NCI-H2081 treated with DMSO at 0.1 percent for 48 hours (cell line): ENCODE measurements at places on chromosomes 11 and 22.

DNA sequence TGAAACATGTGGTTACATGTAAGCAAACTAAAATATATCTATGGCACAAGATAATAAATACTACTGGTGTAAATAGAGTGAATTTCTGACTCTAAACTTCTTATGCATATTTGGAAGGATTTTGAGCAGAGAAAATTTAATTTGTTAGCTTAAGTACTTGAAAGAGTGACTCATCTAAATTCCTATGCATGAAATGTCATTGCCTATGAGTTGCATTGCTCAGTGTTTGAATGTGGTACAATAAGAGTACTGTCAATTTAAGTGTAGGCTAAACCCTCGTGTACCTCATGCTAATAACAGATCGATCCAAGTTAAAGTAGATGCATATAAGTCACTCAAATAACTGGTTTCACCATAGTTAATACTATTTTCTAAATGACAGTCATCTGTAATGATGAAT lies 5.3 kb upstream of the CARD18 start:
- no peak for DNase-seq

DNA sequence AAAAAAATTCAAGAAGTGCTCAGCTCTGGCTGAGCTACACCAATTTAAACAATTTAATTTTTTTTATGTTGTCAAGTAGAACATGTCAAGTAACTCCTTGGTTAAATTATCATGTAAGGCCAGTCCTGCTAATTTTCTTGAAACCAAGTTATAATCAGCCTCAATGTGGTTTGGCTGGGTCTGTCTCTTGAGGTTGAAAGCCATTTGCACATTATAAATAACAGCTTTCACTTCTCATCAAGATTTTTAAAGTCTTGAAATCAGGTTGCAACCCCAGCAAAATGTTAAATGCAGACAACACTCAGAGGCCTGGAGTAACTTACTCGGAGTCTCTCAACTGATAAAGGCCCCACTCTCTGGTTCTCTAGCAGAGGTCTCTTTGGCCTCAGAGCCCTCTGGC lies 324.4 kb downstream of the BRD1 start:
- DNase-seq = no peak

DNA sequence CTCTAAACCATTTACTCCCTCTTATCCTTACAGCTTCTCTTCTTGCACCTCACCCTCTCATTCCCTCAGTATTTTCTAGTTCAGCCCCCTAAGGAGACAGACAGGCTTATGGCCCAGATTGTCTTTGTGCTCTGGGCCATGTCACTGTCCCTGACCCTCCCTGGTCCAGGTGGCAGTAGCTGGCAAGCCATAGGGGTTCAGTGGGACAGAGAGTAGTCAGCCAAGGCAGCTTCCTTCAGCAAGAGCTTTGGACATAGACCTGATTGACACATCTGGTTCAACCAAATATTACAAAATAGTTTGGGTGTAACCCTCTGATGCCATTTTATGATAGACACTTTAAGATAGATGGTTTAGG lies 53.9 kb downstream of the NCAM1 start:
- no peak for DNase-seq

- DNase-seq = no peak
These were observed at the start of gene HMOX1 for GRCh38 chr22:35380537-35381423. TSS of gene HMOX1 (plus strand) at chr22:35381096. CDS start at chr22:35381174, 78 bp downstream.

DNA sequence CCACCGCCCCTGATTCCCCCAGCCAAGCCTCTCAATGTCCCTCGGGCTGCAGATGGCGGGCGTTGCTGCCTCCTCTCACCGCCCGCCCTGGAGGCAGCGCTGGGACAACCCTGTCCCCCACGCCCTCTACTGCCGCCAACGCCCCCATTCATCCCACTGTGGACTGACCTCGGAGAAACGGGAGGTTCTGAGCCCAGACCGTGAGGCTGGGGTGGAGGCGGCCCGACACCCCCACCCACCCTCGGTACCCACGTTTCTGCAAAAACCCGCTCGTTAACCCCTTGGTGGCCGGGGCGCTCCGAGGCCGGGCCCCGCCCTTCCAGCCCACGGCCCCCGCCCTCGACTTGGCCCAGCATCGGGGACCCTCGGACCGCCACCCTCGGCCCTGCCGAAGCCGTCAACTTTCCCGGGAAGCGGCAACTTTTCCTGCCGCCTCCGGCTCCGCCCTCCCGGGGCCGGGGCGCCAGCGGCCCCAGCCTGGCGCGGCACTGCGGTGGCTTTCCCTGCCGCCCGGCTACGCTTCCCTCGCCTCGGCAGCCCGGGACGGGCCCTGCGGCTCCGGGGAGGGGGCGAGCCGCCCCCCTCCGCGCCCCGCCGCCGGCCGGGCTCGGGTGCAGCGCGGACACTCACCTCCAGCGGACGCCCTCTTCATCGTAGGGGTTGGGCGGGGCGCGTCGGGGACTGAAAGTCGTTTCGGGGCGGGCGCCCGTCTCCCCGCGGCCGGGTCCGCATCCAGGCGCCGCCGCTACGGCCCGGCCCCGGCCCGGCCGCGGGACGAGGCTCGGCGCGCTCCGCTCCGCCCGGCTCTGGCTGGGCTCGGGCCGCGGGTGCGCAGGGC lies 458 bp downstream of the RTN4R start:
- no peak for DNase-seq

GRCh38 chr11:62553080-62553838 lies 6.7 kb upstream of the AHNAK start:
- DNase-seq = no peak

- no peak for DNase-seq
These were observed 47.0 kb upstream of the TIMP3 start for GRCh38 chr22:32754413-32755041.

GRCh38 chr11:62559204-62559603 lies 12.6 kb upstream of the AHNAK start:
- no peak for DNase-seq

GRCh38 chr11:108819957-108820356 lies 155.1 kb downstream of the DDX10 start:
- no peak for DNase-seq

- DNase-seq = no peak
These were observed 7.6 kb upstream of the MS4A10 start for GRCh38 chr11:60777572-60777971.

GRCh38 chr22:19410941-19411689 lies 20.4 kb downstream of the HIRA start:
- DNase-seq = no peak

- no peak for DNase-seq
These were observed 133.2 kb downstream of the SPATA19 start for GRCh38 chr11:133712051-133712560.

GRCh38 chr11:117205211-117205818 lies 6.1 kb downstream of the TAGLN start:
- no peak for DNase-seq

DNA sequence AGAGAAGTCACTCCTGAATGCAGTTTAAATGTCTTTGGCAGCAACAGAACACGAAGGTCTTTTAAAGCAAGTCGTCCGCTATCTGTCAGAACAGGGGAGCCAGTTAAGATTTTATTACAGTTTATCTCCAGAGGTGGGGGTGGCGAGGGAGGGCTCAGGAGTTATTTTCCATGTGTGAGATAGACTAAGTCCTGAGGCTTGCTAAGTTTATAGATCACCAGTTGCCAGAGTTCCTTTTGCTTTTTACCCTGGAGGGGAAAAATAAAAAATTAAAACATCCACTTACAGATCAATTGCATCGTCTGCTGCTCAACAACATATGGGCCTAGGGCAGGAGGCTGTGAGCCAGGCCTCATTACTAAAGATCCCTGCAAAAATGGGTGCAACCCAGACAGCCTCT lies 90.7 kb downstream of the SNX19 start:
- no peak for DNase-seq

DNA sequence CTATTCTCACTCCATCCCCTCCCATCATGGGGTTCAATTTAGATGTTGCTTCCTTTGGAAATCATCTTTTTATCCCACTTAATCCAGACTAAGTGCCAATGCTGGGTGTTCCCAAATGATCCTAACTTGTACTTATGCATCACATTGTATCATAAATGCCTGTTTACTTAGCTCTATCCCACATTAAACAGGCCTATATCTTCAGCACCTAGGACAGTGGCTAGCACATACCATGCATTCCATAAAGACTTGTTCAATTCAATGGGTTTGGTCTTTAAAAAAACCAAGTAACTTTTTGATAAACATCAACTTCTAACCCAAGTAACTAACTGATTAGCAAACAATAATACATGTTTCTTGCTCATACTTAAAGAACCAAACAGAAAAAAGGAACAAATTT lies 40.6 kb downstream of the RSF1 start:
- DNase-seq = no peak

DNA sequence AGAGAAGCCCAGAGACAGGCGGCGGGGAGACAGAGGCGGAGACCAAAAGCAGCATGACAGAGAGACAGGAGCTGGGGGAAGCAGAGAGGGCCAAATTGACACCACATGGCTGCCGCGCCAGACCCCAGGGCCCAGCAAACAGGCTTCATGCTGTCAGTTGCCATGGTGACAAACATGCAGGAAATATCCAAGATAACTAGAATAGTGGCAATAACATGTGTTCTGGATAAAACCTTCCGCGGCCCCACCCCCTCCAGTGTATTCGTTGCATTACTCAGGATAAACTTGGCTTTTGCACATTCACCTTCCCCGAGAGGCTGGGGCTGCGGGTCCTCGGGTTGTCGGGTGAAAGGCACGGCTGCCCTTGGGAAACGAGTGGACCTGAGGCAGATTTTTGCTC lies 49.9 kb upstream of the CDON start:
- no peak for DNase-seq

DNA sequence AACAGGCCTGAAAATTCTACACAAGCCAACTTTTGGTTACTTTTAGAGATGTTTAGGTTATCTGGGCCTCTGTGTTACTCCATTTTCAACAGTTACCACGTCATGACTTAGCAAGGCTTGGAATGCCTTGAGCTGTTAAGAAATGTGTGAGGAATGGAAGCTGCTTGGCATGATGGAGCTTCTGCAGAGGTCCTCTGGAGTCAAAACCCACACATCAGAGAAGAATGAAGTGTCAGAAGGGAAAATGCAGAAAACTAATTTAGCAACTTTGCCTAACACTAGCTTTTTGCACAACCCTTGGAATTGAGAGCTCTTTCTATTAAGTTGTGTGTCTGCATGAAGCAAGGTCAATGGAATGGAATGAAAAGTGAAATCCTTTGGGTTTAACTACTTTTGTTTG lies 27.4 kb downstream of the FAT3 start:
- DNase-seq = no peak

- no peak for DNase-seq
These were observed 23.7 kb upstream of the MS4A6A start for GRCh38 chr11:60206616-60207015.

GRCh38 chr11:19445771-19446170 lies 205.0 kb upstream of the E2F8 start:
- DNase-seq = no peak

GRCh38 chr22:49079027-49079725 lies 748.5 kb downstream of the BRD1 start:
- DNase-seq = no peak

DNA sequence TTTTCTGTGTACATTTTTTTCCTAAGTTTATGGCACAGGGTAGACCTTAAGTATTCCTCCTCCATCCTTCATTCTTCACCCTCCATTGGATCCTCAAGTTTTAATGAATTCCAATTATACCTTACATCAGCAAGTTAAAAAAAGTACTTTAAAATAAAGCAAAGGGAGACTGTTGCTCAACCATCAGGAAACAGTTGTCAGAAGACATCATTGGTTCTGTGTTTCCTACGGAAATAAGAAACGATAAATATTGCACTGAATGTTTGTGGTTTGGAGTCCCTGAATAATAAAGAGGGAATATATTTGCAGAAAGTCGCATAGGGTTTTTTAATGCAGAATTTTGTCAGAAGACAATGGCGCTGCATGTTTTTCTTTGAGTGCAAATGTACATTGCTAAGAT lies 28.1 kb upstream of the LDHA start:
- DNase-seq = no peak

DNA sequence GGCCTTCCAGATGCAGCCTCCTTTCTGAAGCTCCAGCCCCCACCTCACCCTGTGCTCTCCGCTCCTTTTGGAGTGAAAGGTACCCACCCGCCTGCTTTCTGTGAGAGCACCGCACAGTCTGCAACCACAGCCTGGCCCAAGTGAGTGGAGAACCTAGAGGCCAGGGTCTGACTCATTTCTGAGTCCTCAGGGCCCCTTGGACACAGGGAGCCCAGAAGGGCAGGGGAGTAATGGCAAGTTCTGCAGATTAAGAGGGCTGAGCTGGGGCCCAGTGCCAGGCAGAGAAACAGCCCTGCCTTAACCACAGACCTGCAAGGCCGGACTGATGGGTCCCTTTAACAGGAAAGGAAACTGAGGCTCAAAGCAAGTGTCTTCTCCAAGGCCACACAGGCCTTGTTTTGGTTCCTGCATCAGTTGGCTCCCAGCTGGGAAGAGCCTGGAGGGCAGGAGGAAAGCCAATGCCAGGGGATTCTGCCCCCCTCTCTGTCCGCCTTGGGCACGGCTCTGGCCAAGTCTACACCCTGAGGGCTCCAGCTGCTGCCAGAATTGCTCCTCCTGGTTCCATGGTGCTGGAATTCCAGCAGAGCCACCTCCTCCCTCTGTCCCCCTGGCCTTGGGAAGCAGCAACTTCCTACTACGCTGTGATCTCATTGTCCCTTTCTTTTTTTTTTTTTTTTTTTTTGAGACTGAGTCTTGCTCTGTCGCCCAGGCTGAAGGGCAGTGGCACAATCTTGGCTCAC lies 55.1 kb downstream of the CYTH4 start:
- DNase-seq = no peak

DNA sequence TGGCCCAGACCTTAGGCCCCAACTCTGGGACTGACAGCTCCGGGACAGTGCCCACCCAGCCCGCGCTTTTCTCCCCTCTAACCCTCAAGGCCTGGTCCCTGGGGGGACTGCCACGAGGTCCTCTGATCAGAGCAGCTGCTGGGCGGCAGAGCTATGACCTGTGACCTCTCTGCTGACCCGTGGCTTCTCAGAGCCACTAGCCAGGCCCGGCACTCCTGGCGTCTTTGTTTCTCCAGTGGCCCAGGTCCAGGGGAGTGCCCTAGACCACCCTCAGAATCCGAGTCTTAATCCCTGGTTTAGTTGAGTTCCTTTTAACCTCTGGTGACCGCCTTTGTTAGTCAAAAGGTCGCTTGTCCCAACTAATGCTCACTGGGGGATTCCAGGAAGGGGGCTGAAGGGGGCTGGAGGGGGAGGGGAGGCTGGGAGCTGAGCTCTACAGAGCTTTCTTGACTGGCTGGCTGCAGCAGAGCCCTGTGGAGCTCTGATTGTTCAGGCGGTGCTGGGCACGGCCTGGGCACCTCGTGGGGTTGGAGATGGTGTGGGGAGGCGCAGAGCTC lies 1.2 kb downstream of the FBLN1 start:
- DNase-seq = no peak

GRCh38 chr11:2760196-2760871 lies 60.5 kb upstream of the KCNQ1OT1 start:
- DNase-seq = no peak

GRCh38 chr11:45026835-45027234 lies 76.2 kb upstream of the TP53I11 start:
- DNase-seq = peak; percentile 95
